ENCODE measurements at places on chromosomes 16 and 17.

- peak; percentile 57 for DNase-seq
Measured at GRCh38 chr17:1928976-1929375, 96.2 kb downstream of the RTN4RL1 start.

DNA sequence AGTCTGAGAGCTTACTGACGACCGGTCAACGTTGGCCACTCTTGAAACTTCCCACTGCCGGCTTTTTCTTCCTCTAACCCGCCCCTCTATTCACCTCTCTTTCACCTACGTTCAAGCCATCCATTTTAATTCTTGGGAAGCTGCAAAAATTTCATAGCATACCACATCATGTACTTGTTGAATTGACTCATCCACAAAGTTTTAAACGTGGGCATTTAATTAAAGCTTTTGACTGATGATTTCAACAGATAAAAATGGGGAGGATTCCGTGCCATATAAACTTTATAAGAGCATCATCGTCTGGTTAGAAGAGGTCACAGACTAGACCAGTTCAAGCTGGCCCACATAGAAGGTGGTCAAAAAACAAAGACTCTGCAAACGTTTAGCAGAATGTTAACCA lies 22.5 kb downstream of the VPS53 start:
- no peak for DNase-seq

DNA sequence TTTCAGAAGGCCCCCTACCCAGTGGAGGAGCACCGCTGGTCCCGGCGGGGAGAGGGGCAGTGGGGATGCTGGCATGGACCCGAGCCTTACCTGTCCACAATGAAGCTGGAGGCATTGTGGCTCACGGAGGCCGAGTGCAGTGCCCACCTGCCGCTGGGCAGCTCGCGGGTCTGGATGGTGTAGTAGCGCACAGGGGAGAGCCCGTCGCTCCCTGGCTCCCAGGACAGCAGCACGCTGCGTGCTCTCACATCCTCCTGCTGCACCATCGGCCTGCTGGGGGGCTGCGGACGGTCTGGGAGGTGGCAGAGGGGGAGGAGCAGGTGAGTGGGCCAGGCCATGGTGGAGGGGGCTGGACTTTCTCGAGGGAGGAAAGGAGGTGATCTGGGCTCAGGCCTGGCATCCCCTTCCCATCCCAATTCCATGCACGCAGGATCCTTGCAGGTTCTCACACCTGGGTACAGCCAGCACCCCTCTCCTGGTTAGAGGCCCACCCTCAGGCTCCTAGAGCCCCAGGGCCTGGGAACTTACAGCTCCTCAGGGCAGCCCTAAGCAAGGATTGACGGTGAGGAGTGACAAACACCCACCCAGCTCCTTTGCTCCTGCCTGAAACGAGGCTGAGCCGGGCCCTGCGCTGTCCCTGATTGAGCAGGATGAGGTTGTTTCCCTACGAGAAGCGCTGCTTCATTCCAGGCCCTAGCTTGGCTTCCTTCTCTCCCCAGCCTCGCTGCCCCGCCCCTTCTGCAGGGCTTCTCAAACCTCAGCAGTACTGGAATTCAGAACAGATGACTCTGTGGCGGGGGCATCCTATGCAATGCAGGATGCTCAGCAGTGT lies 76.2 kb upstream of the CDC42EP4 start:
- DNase-seq: no peak

DNA sequence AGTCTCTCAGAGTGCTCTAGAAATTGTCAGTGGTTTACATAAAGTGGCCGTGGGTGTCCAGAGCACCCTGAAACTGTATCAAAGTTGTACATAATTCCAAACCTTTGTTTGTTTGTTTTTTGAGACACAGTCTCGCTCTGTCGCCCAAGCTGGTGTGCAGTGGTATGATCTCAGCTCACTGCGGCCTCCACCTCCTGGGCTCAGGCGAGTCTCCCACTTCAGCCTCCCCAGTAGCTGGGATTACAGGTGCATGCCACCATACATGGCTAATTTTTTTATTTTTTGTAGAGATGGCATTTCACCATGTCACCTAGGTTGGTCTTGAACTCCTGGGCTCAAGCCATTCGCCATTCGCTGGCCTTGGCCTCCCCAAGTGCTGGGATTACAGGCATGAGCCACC lies 24.3 kb upstream of the ADGRG1 start:
- peak; percentile 26 for DNase-seq

DNA sequence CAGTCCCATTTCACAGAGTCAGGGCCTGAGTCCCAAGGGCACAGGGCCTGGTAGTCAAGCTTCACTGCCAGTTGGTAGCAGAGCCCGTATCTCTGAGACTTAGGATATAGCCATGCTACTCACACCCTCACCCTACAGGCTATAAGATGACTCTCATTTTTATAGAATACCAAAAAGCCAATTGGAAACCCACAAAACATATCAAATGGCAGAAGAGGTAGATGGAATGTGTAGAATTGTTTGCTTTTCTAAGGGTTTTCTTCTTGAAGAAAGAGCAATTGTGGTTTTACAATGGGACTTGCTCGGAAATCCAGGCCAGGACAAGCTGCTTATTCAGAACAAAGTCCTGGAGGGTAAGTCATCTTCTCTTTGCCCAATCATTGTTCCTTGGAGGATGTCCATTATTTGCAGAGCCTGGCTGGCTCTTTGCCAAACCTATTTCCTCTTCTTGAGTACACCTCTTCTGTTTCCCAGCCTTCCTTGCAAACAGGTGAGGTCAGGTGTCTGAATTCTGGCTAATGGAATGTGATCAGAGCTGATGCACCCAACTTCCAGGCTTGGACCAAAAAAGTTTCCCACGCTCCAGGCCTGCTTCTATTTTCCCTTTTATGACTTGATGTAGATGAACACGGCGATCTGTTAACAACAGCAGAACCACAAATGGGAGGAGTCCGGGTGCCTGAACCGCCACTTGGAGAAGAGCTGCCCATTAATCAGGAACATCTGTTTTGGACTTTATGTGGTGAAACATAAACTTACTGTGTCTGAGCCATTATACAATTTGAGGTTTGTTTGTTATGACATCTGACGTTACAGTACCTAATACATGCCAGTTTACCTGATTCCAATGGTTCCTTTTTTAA lies 16.9 kb upstream of the CCL22 start:
- DNase-seq: no peak

- no peak for DNase-seq
Measured at GRCh38 chr17:65532101-65532890, 29.2 kb downstream of the AXIN2 start.

- no peak for DNase-seq
Measured at GRCh38 chr17:81664051-81664470, 2.3 kb downstream of the OXLD1 start.

GRCh38 chr17:55155856-55156560 lies 108.8 kb upstream of the HLF start:
- DNase-seq: no peak

DNA sequence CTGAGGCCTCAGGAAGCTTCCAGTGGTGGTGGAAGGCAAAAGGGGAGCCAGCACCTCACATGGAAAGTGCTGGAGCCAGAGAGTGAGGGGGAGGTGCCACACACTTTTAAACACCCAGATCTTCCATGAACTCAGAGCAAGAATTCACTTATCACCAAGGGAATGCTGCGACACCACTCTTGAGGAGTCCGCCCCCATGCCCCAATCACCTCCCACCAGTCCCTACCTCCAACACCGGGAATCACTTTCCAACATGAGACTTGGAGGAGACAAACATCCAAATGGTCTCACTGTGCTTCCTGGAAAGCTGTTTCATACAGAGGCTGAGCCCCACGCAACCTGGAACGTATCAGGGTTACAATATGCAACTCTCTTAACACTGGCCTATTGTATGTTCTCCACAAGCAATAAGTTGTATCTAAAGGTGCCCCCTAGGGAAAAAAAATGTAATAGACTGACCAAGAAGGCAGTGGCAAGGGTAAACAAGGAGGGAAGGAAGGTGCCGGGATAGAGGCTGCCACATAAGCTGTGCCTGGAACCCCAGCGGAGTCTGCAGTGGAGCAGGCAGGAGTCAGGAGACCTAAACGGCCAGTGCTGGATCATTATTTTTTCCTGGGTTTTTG lies 106.7 kb upstream of the FOXF1 start:
- no peak for DNase-seq

- no peak for DNase-seq
Measured at GRCh38 chr17:78868391-78868790, 27.8 kb upstream of the USP36 start.

- DNase-seq: no peak
Measured at GRCh38 chr16:12203780-12204351, 227.3 kb downstream of the SNX29 start.

DNA sequence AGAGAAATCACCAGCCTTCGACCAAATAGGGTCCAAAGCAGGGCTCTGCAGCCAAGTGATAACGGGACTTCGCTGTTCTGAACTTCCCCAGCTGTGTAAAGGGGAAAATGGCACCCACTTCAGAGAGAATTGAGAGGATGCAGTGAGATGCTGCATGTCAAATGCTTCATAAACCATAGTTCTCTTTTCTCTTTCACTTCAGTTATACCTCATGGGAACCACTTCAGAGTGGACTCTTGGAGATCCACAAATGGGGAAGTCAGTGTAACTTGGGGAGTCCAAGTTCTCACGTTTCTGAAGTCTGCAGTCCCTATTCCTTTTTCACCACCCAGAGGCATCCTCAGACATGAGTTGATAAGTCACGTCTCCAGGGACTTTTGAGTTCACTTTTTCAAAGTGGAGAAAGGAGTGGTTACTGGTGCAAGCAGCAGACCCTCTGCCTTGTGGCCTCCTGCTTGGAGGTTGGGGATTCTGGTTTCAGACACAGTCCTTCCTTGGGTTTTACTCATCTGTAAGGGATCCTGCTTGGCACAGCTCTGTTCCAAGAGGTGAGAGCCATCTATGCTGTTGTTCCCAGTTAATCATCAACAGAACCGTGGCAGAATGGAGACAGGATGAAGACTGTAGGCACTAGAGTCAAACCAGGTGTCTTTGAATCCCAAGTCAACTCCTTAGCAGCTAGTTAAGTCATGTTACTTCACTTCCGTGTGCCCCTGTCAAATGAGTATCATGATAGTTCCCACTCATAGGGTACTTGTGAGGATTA lies 123.4 kb upstream of the NOL11 start:
- no peak for DNase-seq

Data from ecto neural progenitor cell (in vitro differentiated cells).